ENCODE measurements at places on chromosomes 1 and 21. TPM values are rescaled to one million over a fixed set of nuclear protein-coding genes. Genes with fewer than 3 reads are reported as not detected.

GRCh38 chr1:116316373-116316772 is 56.7 kb upstream of the ATP1A1 start:
- no peak for DNase-seq

DNA sequence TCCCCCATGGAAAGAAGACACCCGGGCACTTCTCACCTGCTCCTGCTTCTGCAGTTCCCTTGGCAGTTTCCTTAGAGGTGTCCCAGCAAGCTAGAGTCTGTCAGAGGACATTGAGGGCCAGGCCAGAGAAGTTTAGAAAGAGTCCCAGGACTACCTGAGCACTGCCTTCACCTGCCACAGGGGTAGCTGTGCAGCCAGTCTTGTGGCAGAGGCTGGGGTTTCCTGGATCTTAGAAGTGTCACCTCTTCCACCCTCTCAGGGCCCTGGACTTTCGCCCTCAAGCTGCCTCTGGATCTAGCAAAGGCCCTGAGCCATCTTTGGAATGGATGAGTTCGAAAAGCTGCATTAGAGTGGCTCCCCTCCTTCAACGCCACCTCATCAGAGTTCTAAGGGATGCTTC is 34.9 kb upstream of the BTG2 start:
- no peak for DNase-seq

GRCh38 chr1:198295225-198295624 is 138.4 kb downstream of the NEK7 start:
- no peak for DNase-seq

- peak; percentile 27 for DNase-seq
Observed at GRCh38 chr1:12447849-12448312, 170.1 kb downstream of the DHRS3 start.

GRCh38 chr1:209901211-209901610 is 36.8 kb upstream of the SYT14 start:
- DNase-seq = no peak

GRCh38 chr21:45818904-45819285 is 162.7 kb upstream of the COL6A1 start:
- peak; percentile 40 for DNase-seq

- no peak for DNase-seq
Observed at GRCh38 chr1:25697435-25698217, 81.0 kb downstream of the MAN1C1 start.

Gene ARHGAP29
- 40.4 TPM for polyA plus RNA-seq

All from BJ (cell line).